Femur (tissue), 1 donor: ENCODE measurements at places on chromosomes 11 and 22.

DNA sequence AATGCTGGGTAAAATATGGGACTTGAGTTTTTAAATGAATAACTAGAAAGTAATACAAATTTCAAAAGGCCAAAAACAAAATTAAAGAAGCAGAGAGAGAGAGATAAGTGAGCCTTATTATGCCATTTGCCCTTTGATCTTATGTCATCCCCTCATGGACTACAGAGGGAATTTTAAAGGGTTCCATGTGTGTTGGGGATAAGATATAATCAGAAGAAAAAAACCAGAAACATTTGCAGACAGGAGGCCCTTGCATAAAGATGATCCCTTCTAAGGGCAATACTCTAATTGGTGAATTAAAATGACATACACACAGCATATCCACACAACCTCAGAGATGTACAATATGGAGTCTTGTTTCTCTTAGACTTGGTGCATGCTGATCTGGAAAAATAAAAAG is 406.6 kb upstream of the LARGE1 start:
- DNase-seq, result no peak

- DNase-seq, result peak; percentile 10
These were observed 8.7 kb downstream of the GRIK4 start for GRCh38 chr11:120520091-120520822.

DNA sequence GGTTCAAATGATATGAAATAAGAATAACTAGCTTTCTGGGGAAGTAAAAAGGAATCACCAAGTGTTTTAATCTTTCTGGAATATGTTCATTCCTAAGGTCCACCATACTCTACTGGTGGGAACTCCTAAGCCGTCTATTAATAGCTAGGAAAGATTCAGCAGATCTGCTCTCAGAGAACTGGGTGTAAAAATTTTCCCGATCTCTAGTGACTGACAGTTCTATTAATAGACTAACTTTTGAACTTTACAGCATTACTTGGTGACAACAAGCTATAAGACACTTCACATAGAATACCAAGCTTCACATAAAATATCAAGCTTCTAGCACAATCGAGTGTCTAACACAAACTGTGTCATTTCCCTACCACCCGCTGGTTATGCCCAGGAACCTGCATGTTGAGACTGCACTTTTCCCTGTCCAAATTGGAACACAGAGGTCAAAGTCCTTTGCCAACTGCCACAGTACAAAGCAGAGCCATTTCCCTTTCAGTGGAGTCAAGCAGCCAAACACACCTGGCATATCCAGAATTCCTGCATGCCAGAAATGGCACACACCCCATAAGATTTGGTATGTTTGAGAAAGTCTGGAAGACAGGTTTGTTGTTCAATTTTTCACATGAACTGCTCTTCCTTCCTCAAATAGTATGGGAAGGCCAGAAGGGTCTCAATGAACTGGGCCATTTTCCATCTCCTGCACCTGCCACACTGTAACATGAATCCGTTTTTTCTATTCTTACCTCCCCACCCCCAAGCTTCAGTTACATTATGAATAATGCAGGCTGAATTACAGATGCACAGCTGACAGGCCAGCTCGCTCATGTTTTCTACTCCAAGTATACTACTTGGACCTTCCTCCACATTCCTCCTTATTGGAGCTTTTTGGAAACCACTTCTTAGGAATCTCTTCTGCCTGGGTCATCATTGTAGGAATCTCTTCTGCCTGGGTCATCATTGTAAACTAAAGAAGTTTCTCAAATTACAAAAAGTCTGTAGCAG is 3.7 kb downstream of the OSBP start:
- DNase-seq, result peak; percentile 20

GRCh38 chr11:12087075-12088004 is 23.1 kb upstream of the MICAL2 start:
- DNase-seq, result peak; percentile 43

GRCh38 chr11:3971756-3972404 is 116.4 kb downstream of the STIM1 start:
- DNase-seq, result no peak

GRCh38 chr11:36130401-36130800 is 158.8 kb downstream of the COMMD9 start:
- no peak for DNase-seq

- no peak for DNase-seq
These were observed 19.3 kb downstream of the HSD17B12 start for GRCh38 chr11:43699870-43700269.

GRCh38 chr22:42289671-42290541 is 19.5 kb upstream of the TCF20 start:
- peak; percentile 65 for DNase-seq

DNA sequence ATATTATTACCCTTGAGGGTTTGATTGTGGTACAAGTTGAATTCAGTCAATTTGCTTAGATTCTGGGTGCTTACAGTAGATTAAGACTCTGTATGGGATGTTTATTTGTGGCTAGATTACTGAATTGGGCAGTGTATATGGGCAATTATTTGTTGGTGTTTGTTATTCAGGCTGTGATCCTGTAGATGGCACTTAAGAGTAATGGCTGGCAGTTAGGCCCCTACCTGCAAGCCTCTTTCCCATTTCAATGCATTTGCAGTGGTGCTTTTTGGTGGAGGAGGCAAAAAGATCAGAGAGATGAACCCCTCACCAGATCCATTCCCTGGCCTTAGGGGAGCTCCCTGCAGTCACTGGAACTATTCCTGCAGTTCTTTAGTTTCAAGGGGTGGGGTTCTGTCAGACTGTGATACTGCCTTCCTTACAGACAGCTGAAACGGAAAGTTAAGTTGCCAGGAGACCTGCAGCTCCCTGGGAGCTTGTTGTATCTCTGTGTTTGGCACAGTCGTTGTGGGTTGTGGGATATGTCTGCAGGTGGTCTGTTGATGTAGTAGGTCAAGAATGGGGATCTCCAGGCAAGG is 199.5 kb downstream of the AASDHPPT start:
- no peak for DNase-seq

GRCh38 chr22:48320048-48320682 is 1507.5 kb downstream of the BRD1 start:
- no peak for DNase-seq

DNA sequence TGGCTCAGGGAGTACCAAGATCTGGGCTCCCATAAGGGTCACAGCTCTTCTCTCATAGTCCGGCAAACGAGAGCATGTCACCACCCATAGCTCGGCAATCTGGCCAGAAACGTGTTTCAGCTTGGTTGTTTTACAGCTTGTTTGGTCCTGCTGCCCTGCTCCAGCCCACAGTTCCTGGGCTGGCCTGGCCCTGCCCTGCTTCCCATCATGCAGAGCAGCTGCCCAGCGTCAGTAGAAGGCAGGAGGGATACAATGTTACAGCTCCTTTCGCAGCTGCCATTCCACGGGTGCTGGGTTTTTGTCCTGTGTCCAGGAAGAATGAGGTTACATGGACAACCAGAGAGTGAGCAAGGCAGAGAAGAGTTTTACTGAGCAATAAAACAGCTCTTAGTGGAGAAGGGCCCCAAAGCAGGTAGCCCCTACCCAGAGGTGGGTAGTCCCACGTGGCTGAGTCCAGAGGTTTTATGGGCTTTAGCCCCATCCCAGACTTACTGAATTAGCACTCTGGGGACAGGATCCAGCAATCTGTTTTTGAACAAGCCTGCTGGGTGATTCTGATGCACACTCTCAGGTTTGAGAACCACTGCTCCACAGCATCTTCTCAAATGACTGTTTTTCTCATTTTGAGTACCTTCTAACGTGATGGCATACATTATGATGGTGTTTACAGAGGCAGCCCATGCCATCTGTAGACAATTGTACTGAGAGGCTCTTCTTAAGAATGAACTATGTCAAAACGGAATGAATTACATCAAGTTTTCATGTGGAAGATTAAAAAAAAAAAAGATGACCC is 5.8 kb upstream of the MS4A18 start:
- DNase-seq, result no peak
